Astrocyte of the hippocampus (primary cell): ENCODE measurements at places on chromosomes 6 and 20.

DNA sequence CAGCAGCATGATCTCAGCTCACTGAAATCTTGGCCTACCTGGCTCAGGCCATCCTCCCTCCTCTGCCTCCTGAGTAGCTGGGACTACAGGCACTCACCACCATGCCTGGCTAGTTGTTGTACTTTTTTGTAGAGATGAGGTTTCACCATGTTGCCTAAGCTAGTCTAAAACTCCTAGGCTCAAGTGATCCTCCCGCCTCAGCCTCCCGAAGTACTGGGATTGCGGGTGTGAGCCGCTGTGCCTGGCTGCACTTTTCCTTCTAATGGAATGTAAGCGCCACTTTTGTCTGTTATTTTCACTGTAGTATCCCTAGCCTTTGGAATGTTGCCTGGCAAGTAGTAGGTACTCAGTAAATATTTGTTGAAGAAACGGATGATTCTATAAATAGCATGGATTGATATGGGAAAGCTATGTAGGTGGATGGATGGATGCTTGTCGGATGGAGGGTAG is 10.4 kb upstream of the TRIB3 start:
- DNase-seq: peak; percentile 16

DNA sequence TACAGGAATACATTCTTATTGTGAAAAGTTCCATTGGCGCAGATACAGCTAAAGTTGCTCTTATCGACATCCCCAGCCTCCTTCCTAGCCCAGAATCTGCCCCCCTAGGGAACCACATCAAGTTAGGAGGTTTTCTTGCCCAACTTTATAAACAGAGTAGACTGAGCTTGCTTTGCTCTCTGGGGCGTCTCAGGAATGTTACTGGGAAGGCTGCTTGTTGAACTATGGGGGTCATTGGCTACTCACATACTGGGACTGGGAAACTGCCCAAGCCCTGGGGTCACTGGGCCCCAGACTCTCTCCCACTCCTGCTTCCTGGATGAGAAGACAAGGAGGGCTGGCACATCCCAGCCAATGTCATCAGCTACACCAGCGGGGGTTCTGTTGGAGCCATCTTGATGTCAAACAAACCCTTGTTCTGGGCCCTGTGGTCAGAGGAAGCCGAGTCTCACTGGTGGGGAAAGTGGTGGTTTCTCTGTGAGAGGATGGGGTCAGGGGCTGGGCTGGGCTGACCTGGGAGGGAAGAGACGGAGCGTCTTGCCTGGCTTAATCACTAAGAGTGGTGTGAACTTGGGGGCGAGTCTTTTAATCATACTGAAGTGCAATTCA is 26.0 kb downstream of the BPIFB4 start:
- no peak for DNase-seq

DNA sequence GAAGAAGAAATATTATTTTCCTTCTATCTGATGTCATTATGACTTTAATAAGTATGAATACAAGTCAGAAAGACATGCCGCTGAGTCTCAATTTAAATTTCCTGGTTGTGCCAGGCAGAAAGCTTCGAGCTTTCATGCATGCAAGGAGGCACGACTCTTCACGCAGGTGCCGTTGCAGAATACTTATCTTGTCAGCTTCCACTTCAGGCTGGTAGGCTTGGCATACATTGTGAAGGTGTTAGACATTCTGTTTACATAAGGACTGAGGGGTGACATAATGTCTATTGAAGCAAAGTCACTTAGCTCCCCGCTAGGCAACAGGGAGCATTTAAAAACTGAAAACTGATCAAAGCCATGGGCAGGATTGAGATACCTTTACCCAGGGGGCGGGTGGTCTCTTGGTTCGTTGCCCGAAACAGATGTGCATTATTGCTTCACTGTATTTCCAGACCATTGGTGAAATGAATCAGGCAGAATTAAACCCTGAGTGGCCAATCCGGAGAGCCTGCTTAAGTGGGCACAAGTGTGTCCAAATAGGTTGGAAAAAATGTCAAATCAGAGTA is 16.4 kb downstream of the BMP6 start:
- no peak for DNase-seq

DNA sequence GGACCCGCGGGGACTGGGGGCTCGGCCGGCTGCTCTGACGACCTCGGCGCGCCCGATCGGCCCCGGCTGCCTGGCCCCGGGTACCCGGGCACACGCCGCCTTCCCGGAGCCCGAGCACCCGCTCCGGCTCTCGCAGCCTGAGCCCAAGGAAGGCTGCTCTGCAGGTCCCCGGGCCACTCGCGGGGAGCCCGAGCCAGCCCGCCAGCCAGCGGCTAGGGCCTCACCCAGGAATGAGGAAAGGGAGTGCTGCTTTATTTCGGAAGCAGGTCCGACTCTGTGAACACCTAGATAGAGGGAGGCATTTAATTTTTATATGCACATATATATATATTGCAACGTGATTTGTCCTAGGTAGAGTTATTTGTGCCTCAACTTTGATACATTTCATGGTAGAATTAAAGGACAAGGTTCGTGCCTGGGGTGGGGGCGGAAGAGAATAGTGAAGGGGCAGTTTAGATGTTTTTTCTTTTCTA is 15.5 kb downstream of the FOXA2 start:
- DNase-seq: no peak

DNA sequence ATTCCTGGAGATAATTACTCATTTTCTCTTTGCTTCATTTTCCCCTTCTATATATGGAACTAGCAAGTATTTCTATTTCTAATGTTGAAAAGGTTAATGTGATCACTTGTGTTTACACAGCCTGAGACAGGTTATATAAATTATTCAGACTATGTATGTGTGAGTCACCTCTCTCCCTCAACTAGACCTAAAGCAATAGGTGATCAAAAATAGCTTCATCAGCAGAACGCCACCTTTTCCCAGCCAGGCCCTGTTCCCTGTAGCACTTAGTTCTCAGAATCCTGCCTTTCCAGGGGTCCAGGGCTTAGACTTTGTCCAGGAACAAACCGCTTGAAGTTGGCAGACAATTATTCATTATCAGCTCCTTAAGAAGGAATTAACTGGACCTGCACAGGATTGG is 125.3 kb upstream of the EXOC2 start:
- DNase-seq: no peak

DNA sequence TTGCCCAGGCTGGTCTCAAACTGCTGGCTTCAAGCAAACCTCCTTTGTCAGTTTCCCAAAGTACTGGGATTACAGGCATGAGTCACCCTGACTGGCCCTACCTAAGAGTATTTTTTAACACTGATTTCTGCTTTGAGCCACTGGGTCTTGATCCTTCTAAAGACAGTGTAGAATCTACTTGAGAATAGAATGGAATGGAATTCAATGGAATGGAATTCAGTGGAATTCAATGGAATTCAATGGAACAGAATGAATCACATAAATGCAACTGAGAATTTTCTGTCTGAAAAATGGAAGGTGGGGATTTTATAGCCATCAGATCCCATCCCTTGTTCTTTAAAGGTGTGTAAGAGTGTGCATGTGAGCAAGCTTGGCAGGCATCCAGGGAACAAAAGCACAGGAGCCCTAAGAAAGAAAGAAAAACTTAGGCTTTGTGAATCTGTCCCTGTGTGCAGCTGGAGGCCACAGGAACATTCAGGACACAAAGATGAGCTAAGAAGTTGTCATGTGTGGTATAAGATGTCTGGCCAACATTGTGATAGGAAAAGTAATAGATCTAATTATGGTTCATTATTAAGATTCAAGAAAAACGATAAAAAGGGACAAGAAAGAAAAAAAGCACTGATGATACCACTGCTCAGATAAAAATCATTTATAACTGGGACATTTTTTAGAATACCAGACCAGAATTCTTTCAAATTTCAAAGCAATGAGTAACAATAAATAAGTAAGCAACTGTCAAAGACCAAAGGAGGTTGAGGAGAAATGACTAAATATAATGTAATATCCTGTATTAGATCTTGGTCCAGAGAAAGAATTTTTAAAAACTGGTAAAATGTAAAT is 681.0 kb upstream of the GJE1 start:
- DNase-seq: peak; percentile 75

GRCh38 chr6:47440719-47441118 is 36.9 kb upstream of the CD2AP start:
- peak; percentile 20 for DNase-seq

- no peak for DNase-seq
Measured at GRCh38 chr6:91926827-91927226, 1340.0 kb upstream of the MAP3K7 start.

DNA sequence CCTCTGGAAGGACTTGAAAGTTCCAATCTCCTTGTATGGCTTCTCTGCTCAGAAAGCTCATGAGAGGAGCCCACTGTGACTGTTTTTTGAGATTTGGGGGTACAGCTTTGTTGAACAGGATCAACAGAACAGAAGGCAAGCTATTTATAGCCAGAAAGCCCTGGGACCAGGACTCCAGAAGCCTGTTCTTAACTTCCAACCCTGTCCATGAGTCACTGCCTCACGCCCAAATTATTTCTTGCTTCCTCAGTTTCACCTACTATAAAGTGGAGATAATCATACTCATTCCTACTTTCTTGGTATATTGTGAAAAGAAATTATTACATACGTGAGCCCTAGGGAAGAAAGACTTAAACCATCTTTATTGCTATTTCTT is 100.9 kb upstream of the MARCKS start:
- DNase-seq: no peak

GRCh38 chr6:159969921-159970320 is 1.0 kb downstream of the IGF2R start:
- peak; percentile 80 for DNase-seq

- DNase-seq: no peak
Measured at GRCh38 chr6:83436674-83437073, 5.8 kb upstream of the ME1 start.

GRCh38 chr6:139981768-139982181 is 607.3 kb upstream of the CITED2 start:
- peak; percentile 72 for DNase-seq

GRCh38 chr20:48944663-48945297 is 23.3 kb downstream of the ARFGEF2 start:
- DNase-seq: no peak

- no peak for DNase-seq
Measured at GRCh38 chr6:150654608-150655007, 54.9 kb downstream of the PLEKHG1 start.

GRCh38 chr6:76771059-76771634 is 692.1 kb downstream of the HTR1B start:
- DNase-seq: no peak

- peak; percentile 35 for DNase-seq
Measured at GRCh38 chr6:88105741-88106340, 58.2 kb downstream of the SPACA1 start.

DNA sequence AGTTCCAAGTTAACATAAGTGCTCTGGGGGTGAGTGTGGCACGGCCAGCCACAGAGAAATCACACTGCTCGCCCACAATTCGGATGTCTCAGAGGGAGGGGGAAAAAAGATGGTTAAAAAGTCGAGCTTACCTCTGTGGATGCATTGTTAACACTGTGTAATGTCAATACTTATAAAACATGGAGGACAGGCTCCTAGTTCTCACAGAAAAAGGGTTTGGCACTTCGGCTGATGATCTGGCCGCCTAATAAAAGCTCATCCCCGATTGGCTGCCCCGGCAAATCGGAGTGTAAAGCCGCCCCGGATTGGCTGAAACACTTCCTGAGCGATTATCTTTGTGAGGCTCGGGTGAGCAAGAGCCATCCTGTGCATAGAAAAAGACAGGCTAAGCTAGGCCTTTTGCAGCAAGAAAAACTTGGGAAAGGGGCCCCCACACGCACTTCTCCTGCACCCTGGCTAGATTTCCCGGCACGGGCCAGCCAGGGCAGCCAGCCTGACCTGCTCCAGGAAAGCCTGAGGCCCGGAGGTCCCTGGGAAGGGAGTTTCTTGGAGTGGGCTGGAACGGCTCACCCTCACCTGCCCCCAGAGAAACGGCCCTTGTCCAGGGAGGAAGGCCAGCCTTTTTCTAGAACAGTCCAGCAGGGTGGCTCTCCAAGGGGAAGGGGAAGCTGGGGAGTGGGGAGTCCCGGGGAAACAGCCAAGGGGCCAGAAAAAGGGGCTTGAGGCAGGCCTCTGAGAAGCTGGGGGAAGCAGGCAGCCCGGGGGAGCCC is at the start of gene ZMYND8:
Gene ZMYND8 (minus strand): TSS at position 174 of the 770 bp plus-strand sequence. CDS start 29 bp downstream, at position 145.
- peak; percentile 96 for DNase-seq

GRCh38 chr6:159043947-159044346 is 844 bp downstream of the TAGAP start:
- DNase-seq: no peak

DNA sequence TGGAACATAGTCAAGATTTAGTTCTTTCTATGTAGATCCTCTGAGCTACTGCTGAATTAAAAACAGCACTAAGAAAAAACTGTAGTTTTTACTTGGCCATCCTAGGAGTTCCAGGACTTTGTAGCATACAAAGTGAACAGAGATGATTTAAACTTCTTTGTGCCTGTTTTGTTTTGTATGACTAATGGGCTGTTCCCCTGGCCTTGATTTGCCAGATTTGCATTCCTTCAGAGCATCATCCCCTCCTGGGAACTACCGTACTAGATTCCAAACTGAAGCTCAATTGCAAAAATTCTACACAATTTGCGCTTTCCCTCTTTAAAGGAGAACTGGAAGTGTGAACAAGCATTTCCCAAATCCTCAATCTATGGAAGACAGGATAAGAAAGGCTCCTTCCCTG is 23.1 kb downstream of the ACOT13 start:
- DNase-seq: peak; percentile 37

DNA sequence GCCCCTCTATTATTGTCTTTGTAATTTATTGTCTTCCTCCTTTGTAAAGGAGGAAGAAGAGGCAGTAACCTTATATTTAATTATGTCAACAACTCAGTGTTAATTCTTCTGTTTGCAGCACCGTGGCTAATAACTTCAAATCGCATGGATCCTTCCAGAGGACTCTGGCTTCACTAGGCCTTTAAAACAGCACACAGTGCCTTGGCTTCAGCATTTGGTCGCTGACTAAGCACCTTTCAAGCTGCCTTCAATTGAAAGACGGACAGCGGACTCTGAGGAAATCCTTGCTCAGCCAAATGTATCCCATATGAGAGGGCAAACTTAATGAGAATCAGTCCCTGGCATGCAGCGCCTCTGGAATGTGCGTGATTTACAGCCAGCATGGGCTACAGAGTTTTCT is 64.2 kb downstream of the SGK1 start:
- DNase-seq: peak; percentile 87

DNA sequence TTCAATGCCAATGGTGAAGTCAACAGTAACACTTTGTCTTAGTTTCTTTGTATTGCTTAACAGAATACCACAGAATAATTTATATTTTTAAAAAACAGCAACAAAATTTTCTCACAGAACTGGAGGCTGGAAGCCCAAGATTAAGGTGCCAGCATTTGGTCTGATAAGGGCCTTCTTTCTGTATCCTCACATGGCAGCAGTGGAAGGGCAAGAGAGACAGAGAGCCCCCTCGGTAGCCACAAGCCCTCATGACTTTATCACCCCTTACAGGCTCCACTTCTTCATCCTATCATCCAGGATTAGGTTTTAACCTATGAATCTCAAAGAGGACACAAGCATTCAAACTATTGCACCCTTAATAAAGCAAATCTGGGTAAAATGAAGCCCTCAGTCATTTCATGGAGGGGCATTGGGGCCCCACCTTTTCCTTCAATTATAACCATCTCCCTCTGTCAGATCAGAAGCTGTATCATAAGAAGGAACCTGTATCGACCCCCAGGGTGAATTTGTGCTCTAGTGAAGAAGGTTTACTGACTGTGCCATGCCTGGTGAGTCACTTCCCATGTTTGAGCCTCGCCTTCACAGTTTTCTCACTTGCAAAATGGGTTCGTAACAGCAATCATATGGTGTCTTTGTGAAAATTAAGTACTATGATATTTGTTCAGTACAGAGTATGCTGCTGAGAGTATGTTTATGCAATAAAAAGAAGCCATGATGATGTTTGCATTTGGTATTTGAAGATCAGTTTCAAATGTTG is 178.2 kb downstream of the LRFN2 start:
- DNase-seq: no peak

GRCh38 chr6:154241581-154241980 is 115.0 kb downstream of the IPCEF1 start:
- no peak for DNase-seq
